ENCODE measurements at places on chromosomes 3 and 15.

- no peak for DNase-seq
Observed at GRCh38 chr3:13141183-13141582, 68.0 kb upstream of the IQSEC1 start.

DNA sequence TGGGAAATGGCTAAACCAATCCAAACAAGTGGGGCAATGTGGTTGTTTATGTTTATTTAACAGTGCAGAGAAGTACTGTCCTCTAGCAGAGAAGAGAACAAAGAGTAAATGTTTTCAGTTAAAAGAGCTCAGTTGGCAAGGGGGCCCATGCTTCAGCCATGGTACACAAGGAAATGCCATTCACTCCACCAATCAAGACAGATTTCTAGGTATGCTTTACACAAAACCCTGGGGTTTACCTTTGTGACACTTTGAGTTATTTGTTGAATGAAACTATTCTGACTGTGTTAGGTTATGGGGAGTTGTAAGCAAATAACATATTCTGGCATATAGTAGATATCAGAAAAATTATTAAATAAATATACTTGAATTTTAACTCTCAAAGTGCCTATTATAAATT, 228.5 kb upstream of the MME start:
- no peak for DNase-seq

DNA sequence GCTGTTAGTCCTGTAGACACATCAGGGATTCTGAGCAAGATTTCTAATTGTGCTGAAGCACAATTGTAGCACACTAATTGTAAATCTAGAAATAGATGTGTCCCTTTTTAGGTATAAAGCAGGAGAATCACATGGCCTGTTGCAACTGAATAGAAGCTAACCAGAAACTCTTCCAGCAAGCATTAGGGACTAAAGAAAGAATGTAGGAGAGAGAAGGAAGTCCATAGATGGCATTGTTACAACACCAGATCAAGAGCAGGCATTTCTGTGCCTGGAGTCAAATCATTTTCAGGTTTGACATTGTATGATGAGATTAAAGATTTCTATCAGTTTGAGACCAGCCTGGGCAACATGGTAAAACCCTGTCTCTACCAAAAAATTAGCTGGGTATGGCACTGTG, 27.4 kb downstream of the CALML4 start:
- DNase-seq, result no peak

DNA sequence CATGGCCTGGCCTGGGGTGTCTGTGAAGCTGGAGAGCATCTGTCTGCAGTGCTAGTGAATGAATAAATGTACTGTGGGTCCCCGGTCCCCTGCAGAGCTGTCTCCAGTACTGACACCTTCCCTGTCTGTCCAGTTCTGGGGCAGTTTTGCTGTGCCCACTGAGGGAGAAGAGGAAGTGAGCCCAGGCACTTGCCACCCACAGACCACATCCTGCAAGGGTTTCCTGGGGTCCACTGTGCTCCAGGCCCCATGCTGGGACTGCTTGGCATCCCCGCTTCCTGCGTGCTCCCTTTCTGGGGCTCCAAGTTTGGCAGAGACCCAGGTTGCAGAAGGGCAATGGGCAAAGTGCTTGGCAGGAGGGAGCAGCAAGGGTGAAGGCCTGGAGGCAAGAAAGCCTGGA, 4.9 kb upstream of the SLC6A6 start:
- DNase-seq, result no peak

GRCh38 chr15:62280625-62281024, 115.5 kb upstream of the C2CD4B start:
- DNase-seq, result no peak

GRCh38 chr3:147736226-147736625, 327.1 kb downstream of the ZIC1 start:
- no peak for DNase-seq

- no peak for DNase-seq
Observed at GRCh38 chr3:20111836-20112235, 71.6 kb downstream of the KAT2B start.
